ENCODE measurements at places on chromosomes 6 and 20. TPM values are rescaled to one million over a fixed set of nuclear protein-coding genes. Genes with fewer than 3 reads are reported as not detected.

GRCh38 chr6:129212081-129212480, 329.1 kb downstream of the LAMA2 start:
- DNase-seq = no peak

DNA sequence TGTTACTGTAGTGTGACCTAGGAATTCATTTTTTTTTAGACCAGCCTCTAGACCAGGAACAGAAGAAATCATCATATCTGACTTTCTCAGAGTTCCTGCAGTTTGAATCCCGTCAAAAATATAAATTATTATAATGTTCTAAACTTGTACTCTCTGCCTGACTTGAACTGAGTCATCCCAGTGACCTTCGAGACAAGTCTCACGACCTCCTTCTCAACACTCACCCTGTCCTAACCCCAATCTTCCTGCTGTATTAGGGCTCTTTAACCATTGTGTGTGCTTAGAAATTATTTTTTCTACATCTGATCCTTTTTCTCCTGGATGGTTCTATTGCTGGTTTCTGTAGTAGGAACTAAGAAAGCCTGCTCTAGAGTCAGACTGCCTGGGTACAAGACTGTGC, 21.5 kb downstream of the ADGRF5 start:
- DNase-seq = no peak

PARD6B gene
- total RNA-seq = 5.0 TPM

GPX5 gene
- total RNA-seq = not detected

DEFB128 gene
- total RNA-seq = not detected

DNA sequence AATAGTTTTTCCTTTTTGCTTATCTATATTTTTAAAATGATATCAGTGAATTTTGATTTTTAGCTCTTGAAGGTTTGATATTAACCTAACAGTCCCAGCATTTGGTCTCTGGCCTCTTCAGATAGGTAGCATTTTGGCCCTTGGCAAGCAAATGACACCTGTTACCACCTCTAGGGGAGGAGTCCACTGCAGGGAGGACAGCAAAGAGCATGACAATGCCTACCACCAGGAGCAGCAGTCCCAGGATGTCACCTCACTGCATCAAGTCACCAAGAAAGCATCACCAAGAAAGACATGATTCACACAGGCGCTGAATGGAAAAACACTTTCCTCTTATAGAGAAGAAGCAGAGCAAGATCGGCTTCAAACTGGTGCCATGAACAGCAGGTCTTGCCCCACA, 224.3 kb downstream of the UBE3D start:
- DNase-seq = no peak

GRCh38 chr6:119269266-119270103, 80.1 kb downstream of the MAN1A1 start:
- no peak for DNase-seq

- peak; percentile 9 for DNase-seq
Measured at GRCh38 chr6:13453771-13454251, 33.6 kb downstream of the GFOD1 start.

GRCh38 chr6:137866200-137866913, 702 bp upstream of the TNFAIP3 start:
- no peak for DNase-seq

GRCh38 chr6:45801471-45802289, 214.0 kb downstream of the CLIC5 start:
- DNase-seq = no peak

TMEM244 gene
- not detected for total RNA-seq

GRCh38 chr20:62955519-62956386, 3.2 kb downstream of the SLC17A9 start:
- DNase-seq = no peak

DNA sequence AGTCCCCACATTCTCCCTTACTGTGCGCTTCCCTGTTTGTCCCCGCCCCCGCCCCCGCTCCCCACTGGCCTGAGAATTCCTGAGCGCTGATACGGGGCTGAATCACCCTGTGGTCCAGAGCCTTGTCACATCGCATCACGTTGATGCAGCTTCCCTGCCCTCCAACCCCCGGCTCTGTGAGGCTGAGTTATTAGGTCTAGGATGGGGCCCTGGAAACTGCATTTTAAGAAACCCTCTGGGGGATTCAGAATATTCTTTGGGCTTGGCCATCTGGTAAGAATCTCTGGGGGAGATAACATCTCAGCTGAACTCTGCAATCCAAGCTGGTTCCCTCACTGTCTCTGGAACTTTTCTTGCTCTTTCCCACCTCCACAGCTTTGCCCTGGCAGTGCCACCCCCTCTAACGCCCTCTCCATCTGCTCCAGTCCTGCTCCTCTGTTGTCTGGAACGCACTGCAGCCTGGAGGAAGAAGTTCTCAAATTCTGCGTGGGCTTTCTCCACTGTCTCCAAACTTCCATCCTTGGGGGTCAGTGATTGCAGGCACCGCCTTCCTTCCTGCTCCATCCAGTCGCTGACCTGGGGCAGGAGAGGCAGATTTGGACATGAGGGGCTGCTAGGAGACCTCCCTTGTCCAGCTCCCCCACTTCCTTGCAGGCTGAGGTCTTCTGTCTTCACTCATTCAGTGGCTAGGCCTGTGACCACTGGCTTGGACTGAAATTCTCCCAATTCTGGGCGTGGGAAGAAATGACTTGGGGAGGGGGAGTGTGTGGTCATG, 42.6 kb downstream of the KIAA1755 start:
- DNase-seq = no peak

DNA sequence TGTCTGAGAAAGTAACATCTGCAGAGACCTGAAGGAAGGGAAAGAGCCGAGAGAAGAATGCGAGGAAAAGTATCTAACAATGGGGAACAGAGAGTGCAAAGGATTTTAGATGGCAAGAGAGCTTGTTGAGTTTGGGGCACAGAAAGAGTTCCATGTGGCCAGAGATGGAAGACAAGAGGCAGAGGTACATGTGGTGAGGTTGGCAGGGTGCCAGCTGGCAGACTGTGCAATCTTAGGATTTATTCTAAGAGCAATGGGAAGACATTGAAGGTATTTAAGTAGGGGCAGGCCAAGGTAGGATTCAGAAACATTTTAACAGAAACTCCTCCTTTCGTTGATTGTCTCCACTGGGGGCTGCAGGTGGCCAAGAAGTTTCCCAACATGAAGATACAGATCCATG, 20.4 kb upstream of the LBP start:
- no peak for DNase-seq

RIMS1 gene
- total RNA-seq = 63.9 TPM

DNA sequence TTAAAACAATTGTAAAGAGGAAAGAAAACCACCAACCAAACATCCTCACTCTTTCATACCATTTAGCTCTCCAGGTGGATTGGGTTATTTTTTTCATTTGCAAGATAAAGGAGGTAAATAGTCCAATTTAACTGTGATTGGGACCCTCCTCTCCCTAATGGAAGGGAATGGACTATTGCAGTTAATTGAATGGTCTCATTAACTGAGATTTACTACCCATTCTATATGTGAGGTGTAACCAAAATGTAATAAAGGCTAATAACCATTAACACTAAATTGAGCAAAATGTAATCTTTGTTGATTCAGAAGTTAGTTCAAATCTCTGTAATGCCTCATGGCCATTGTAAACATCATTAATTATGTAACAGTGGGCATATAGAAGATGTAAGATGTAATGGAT, 105.0 kb downstream of the KLHL32 start:
- DNase-seq = no peak

C6orf58 gene
- total RNA-seq = 0.17 TPM

DNA sequence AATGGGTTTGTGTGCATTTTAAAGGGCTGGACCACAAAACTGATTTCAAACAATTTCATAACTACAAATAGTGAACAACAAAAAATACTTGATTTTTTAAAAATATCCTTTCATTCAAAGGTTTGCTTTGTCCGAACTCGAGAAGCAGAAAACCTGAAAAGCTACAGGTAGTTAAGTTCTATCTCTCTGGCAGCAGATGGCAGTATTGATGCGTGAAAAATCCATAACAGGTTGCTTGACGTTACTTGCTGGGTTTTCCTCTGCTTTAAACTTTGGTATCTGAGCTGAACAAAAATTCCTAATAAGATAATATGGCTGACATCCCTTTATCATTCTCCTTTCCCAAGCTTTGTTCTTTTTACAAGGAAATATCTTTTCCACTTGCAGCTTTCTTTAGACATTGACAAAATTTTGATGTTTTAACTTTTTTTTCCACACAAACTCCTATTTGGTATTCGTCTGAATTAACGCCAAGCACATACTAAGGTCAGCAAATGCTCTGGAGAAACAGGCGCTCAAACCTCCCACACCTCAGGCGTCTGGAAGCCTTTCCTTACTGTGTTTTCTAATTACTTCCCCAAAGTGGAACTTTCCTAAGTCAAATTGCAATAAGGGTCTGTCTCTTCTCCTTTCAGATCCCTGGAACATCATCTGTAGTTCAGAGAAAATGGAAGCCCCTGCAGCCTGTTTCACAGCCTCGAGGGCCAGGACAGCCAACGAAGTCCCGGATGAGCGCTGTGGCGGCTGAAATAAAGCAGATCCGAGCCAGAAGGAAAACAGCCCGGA, 50.3 kb upstream of the GFRAL start:
- DNase-seq = peak; percentile 78

GRCh38 chr6:108157234-108157980, 8.4 kb upstream of the NR2E1 start:
- no peak for DNase-seq

RBM24 gene
- 2.9 TPM for total RNA-seq

CTAGE9 gene
- not detected for total RNA-seq

DNA sequence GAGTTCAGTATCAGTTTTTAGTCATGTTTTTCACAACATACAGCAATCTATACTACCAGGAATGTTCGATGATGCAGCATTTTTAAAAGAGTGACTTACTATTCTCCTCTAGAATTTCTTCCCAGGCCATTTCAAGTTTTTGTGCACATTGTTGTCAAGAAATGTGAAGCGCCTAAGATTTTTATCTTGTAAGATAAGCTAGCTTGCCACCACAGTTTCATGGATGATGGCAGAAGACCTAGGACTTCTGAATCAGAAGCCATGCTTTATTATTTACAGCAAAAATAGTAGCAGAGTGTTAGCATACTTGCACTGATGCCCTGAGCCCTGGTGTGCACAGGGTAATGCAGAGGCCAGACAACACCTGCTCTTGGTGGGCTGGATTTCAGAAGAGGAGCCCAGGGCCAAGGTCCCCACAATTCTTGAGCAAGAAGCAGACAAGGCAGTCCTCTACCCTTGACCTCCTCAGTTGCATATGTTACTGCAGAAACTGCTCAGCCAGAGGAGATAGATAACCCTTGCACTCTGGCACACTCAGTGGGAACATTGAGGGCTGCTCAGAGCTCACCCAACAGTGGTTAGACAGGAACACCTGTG, 99.2 kb downstream of the QKI start:
- DNase-seq = no peak

DNA sequence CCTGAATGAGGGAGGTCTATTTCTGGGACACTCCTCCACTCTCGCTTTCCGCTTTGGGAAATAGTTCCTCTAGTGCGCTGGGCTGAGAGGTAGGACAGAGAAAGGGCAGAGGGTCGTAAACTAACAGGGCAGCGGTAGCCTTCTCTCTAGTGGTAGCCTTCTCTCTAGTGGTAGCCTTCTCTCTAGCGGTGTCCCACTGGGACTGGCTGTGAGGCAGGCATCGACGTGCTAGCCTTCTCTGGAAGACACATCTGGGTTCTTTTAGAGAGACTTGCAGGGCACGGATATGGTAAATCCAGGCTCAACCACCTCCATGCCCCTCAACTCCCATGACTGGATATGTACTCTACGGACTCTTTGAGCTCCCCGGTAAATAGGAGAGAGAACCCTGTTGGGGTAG, 74.7 kb upstream of the SLC22A16 start:
- no peak for DNase-seq

ANKEF1 gene
- 2.8 TPM for total RNA-seq

LSM2 gene
- total RNA-seq = 45.7 TPM

- no peak for DNase-seq
Measured at GRCh38 chr6:158621694-158622544, 22.6 kb downstream of the DYNLT1 start.

DNA sequence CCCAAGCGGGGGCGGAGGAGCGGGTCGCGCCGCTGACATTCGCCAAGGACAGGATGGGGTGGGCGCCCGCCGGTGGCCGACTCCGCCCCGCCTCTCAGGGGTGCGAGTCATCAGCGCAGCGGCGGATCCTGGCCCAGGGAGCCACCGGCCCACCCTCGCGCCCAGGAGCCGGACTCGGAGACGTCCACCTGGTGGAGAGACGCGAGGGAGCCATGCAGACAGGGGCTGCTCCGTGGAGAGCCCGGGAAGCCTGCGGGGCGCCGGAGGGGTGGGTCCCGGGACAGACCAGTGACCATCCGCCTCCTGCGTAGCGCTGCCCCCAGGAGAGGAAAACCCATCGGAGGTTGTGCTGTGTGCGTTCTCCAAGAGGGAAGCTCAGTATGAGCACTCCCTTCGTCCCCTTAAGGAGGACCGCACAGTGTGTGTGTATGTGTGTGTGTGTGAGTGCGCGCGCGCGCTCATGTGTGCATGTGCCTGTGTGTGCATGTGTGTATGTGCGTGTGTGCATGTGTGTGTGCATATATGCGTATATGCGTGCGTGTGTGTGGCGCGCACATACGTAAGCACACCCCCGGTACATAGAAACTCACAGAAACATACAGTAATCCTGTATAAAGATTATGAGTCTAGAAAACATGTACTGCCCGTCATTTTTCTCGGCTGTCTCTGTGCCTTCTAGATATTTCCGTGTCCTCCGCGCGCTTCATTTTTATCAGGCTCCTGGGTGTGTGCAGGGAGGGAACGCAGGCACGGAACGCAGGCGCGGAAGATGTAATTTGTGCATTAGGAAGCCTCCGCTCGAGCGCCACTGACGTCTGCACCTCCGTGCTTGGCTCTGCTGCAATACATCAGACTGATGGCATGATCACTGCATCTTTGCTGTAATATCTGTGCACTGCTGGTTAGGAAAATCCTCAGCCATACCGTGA, 158.9 kb downstream of the TBXT start:
- peak; percentile 67 for DNase-seq

- DNase-seq = no peak
Measured at GRCh38 chr6:157159348-157159747, 164.0 kb downstream of the TMEM242 start.

GABRR1 gene
- total RNA-seq = not detected

Data from spinal cord (tissue), 10 donors.